SK-N-SH treated with all-trans-retinoic acid at 6 μM for 48 hours (cell line): ENCODE measurements at places on chromosomes 2 and 18.

- ATAC-seq, result no peak
Measured at GRCh38 chr2:191195021-191195420, 44.2 kb upstream of the STAT4 start.

GRCh38 chr2:95728878-95729596 lies 137.2 kb downstream of the TRIM43 start:
- ATAC-seq, result peak; percentile 99

GRCh38 chr18:50507120-50507590 lies 52.7 kb upstream of the MAPK4 start:
- ATAC-seq, result peak; percentile 86

DNA sequence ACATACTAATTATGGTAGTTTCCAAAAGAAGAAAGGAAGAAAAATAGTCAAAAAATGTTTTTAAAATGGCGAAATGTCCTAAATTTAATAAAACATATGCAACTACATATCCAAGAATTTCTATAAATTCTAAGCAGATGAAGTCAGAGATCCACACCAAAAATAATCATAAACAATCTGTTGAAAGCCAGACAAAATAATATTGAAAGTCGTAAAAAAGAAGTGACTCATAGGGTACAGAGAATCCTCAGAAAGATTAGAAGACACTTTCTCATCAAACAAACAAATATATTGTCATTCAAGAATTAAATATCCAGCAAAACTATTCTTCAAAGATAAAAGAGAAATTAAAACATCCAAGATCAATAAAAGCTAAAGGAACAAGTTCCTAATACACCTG lies 281.4 kb upstream of the ZNF804A start:
- ATAC-seq, result no peak

- ATAC-seq, result no peak
Measured at GRCh38 chr2:29147963-29148362, 32.7 kb downstream of the CLIP4 start.

GRCh38 chr2:18829251-18829902 lies 240.0 kb upstream of the NT5C1B start:
- ATAC-seq, result peak; percentile 80

DNA sequence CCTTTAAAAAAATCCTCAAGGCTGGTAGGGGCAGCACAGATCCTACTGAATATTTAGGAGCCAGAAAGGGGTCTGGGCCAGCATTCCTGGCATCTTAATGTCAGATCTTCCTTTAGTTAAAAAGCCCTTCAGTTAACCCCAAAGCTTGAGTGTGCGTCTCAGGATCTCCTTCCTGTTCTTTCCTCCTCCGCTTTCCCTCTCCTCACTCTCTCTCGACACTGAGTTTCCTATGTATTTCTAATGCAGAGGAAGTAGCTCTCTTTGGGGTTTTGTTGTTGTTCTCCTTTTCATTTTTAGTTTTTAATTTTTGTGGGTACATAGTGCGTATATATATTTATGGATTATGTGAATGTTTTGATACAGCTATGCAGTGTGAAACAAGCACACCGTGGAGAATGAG lies 109.9 kb upstream of the COPS8 start:
- no peak for ATAC-seq

- ATAC-seq, result no peak
Measured at GRCh38 chr18:68263481-68263880, 451.4 kb downstream of the TMX3 start.

DNA sequence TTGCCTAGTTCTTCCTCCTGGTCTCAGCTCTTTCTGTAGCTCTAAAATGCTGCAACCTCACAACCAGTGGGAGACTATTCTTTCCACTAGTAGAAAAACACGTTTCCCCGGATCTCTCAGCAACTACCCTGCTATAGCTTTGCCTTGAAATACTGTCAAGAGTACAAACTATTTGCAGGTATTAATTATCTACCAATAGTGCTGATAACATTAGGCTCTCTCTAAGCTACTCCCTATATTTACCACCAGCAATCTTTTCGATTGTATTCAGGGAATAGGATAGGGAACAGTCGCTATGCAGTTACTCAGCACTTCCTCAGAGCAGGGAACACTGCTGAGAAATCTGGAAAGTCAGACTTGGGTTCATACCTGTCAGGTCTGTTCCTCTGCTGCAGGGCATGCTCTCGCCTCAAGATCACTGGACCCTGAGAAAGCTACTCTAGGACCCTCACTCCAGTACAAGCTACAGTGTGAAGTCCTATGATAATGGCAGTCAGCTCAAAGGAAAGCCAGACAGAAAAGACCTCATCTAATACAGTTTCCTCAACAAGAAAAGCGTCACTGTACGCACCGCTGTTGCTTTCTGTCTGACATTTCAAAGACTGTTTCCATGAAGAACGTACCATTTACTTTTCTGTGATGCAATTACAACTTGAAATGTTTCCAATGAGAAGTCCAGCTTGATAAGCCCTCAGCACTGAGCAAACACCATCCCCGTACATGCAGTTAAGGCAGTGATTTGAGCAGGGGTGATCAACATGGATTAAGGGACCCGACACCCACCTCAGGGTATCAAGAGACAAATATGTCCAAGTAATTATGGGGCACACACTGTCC lies 22.7 kb downstream of the GDF7 start:
- ATAC-seq, result no peak

- ATAC-seq, result no peak
Measured at GRCh38 chr2:8137801-8138200, 544.1 kb upstream of the ID2 start.

DNA sequence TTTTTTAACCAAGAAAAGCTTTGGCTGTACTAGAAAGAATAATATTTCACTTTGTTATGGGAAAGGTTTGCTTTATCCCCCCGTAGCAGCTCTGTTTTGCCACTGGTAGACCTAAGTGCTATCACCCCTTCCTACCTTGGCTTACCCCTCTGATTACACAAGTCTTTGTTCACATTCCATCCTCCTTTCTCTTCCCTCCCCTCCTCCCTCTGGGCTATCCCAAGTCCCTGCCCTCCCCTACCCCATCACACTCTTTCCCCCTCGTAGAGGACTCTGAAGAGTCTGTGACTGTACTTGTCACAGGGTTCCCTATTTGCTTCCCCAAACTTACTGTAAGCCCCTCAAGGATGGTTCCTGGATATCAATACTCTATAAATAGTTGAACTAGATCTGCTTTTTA lies 152.9 kb upstream of the NOSTRIN start:
- ATAC-seq, result peak; percentile 42

- no peak; the same call in 1 of the 3 replicates for ATAC-seq
Measured at GRCh38 chr2:65358678-65359400, 73.6 kb downstream of the SPRED2 start.

DNA sequence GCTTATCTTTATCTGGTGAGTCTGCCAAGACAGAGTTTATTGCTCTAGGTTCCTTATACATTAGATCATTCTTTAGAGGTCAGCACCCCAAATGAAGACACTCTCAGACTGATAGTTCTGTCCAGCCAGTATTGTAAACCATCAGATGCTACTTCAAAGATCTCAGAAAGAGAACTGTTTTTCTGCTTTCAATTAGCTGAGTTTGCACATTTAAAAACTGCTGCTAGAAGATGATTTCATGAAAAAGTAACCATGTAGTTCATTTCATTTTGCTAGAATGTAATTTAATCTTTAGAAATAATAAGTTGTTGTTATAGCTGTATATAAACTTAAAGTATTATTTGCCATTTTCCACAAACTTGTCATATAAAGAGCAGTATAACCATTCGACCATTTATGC lies 344.5 kb upstream of the ATP5MC3 start:
- no peak for ATAC-seq

DNA sequence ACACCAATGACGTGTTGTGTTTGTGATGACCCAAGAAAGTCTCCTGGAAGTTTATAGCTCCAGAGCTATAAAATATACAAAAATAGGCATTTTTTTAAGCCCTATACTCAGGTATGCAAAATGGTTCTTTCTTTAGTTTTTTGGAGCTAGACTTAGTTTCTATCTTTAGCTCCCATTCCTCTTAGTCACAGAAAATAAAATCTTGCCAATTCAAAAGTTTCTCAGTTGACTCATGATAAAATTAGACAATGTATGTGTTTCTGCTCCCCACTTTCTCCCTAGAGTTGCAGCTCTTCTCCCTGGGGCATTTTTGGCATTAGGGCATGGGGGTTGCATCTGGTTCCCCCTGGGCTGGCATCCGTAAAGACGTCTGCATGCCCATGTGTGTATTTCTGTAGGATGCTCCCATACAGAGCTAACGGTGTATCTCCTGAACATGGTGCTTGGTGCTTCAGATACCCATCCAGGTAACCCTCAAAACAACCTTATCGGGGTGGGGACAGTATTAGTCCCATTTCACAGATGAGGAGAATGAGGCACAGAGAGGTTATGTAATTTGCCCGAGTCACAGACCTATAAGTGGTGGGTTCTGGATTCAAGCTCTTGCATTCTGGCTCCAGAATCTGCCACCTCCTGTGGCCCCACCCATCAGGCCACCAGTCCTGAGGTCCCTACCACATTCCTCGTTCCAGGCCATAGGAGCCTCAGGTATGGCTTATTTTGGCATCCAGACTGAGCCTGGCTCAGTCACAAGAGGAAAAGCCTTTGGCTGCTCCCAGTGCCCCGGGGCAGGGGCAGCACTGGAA lies 43.1 kb upstream of the ASAP2 start:
- ATAC-seq, result peak; percentile 50

- ATAC-seq, result peak; percentile 76; the same call in 2 of the 3 replicates
Measured at GRCh38 chr18:52339891-52340371, at the start of gene DCC. TSS of gene DCC (plus strand) at chr18:52340197. CDS start at chr18:52340788, 591 bp downstream.

- no peak for ATAC-seq
Measured at GRCh38 chr2:229206548-229206947, 64.5 kb downstream of the PID1 start.

GRCh38 chr2:69466728-69467127 lies 29.5 kb upstream of the NFU1 start:
- ATAC-seq, result no peak

DNA sequence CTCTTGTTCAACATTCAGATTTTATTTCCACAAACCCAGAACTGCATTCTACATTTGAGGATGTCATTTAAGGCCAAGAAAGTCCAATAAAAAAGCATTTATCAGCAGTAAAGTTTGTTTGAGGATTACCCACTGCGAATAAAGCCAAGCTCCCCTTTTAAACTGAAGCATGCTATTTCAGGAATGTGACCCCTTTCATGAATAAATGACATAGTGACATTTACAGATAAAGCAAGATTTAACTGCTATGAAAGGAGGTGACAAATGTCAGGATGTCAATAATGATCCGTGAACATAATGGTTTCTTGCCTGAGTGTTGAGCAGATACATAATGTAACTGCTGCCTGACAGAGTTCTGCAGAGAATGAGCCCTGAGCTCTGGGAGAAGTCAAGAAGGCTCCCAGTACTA lies 146.3 kb downstream of the TDRD15 start:
- no peak for ATAC-seq

- ATAC-seq, result peak; percentile 54
Measured at GRCh38 chr18:58288921-58289797, 245.1 kb downstream of the NEDD4L start.

- ATAC-seq, result no peak
Measured at GRCh38 chr2:108604196-108604595, 69.9 kb downstream of the LIMS1 start.

DNA sequence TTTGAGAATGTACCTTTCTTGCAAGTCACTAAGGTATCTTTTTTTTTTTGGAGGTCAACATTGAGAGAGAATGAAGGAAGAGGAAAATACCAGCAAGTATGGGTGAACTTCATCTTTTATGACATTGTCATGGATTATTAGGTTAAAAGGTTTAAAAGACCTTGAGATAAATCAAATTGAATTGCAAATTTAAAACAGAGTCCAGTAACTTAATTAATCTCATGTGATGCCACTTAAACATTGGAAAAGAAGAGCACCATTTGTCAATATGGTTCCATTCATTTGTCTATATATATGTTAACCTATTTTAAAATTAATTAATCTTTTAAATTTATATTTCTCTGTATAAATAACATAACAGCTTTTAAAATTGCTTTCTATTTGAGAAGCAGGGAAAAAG lies 83.8 kb downstream of the PPP1R1C start:
- no peak for ATAC-seq

- no peak for ATAC-seq
Measured at GRCh38 chr2:227183657-227184367, 19.4 kb downstream of the COL4A3 start.

GRCh38 chr2:106990297-106990696 lies 104.3 kb upstream of the ST6GAL2 start:
- ATAC-seq, result peak; percentile 96

DNA sequence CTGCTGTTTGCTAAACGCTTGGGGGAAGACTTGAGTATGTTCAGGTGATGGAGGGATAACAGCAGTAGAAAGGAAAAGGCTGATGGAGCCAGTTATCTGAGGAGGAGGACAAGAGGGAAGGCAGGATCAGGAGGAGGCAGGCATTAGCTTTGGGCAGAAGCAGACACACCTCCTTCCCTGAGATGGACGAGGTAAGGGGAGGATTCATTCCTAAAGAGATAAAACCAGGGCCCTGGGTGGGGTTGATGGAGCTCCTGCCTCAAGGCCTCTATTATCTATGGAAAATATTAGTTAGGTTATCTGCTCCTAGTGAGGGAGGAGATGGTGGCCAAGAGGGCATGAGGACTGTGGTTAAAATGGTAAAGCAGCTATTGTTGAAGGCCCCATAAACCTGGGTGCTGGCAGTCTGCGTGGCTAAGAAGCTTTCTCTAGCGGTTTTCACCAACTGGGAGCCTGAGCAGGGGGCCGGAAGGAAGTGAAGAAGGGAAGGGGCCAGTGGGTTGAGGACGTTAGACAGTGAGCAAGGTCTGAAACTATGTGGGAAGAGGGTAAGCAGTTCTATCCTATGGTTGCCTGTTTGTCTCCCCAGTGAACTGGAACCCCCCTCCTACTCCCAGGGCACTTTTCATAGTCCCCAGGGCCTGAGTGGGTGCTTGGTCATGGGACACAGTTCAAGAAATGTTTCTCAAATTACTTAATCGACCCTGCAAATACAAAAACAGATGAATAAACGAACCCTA lies 56.6 kb upstream of the HK2 start:
- no peak for ATAC-seq

DNA sequence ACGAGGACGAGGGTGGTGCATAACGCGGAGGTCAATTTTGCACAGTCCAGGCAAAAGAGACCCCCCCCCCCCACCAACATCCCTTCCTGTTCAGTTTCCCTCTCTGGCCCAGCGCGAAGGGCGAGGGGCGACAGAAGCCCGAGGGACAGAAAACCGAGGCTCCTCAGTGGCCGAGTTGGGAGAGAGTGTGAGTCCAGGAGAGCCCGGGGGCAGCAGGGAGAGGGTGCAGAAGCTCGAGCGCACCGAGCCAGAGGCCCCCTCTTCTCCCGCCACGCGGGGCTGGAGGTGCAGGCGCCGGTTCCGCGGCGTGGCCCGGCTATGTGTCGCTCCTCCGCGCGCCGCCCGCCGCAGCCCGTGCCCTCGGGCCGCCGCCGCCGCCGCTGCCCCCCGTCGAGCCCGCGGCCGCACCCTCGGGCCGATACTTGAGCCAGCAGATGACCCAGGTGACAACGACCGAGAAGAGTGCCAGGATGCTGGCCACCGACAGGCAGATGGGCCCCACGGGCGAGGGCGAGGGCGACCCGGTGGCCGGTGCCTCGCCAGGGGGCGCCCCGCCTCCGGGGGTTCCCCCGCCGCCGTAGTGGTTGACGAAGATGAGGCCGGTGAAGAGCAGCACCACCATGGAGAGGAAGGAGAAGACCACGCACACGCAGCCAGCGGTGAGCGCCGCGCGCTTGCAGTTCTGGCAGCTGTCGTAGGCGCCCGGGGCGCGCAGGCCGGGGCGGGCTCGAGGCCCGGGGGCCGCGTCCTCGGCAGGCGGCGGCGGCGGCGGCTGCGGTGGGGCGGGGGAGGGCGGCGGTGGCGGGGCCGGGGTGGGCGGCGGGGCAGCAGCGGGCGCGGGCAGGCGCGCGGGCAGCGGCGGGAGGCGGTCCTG lies 20.2 kb upstream of the PAX3 start:
- peak; percentile 16; the same call in 1 of the 3 replicates for ATAC-seq

GRCh38 chr2:109021895-109022300 lies 32.9 kb upstream of the EDAR start:
- ATAC-seq, result no peak
